ENCODE measurements at places on chromosomes 5 and 9.

GRCh38 chr9:129549139-129549538 is 71.8 kb downstream of the C9orf50 start:
- no peak for DNase-seq

DNA sequence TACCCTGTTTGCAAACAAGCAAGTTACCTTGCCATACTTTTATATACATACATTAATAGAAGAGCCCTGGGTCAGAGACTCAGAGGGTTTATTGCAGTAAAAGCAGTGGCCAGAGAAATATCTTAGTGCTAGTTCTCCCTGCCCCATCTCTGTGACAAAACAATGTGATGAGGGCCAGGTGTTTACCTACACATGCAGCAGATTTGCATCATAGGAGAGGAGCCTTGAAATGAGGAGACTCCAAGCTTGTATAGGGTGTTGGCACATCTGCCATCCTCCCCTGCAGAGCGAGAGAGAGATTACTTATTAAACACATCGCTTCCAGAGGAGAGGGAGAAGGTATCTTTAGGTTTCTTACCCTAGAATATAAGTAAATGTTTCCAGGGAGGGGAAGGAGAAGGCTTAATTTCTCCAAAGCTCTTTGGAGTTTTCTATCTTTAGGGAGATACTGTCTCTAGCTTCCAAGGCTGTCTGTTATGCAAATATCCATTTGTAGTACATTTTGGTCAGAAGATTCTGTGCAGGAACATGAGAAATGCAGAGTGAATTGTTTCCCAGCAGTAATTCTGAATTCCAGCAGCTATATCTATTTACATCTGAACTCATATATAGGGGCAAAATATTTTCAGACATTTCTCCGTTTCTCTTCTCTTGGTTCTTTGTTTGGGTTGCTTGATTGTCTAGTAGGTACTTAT is 15.7 kb downstream of the FER start:
- DNase-seq: no peak

- DNase-seq: no peak
Observed at GRCh38 chr9:72872718-72873117, 80.1 kb downstream of the ALDH1A1 start.

GRCh38 chr5:88799938-88800535 is 82.9 kb downstream of the MEF2C start:
- no peak for DNase-seq

DNA sequence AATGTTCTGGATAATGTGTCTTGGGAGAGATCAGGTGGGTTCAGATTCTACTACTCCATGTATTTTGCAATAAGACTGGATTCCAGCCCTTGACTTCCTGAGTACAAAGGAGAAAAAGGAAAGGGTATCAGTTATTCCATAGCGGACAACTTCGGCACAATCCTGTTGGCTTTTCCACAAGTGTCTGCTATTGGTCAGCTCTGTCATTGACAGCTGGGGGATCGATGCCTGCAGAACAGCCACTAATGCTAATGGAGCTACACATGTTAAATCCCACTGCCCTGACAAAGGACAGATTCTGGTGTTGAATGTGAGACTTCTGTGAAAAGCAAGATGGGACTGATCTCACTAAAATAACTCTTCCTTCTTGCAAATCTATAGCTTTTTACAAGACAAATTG is 41.2 kb downstream of the IZUMO3 start:
- DNase-seq: no peak

- no peak for DNase-seq
Observed at GRCh38 chr5:180387798-180388197, 34.7 kb upstream of the GFPT2 start.

DNA sequence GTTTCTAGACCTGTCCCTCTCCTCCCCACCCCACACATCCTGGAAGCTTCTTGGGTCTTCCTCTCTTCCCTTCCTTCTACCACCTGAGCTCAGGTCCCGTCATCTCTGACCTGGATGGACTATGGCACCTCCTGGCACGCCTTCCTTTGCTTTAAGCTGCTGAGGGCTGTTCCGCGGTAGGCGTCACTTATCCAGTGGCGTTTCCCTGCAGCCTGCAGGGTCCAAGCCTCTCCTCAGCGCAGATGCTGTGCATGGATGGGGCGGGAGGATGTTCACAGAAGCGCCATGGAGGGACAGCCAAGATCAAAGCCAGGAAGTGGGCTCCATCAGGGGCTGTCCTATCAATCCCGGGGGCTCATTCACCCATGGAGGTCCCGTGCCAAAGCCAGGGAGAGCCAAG is 23.8 kb upstream of the CNOT6 start:
- no peak for DNase-seq

DNA sequence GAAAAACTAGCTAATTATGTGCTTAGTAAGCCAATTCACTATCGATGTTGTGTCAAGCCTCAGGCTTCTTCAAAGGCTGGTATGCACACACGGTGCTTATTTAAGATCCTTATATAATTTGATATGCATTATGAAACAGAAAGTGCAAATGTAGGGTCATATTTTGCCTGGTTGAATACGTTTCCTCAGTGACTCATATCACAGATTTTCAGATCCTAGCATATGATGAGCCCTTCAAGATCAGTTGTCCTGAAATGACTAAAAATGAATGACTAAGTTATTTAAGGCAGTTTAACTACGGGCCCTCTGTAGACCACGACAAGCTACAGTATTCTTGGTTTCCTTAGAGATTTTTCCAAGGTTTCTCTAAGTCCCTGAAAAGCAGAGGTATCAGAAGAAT is 778.3 kb downstream of the PRELID2 start:
- DNase-seq: peak; percentile 28

DNA sequence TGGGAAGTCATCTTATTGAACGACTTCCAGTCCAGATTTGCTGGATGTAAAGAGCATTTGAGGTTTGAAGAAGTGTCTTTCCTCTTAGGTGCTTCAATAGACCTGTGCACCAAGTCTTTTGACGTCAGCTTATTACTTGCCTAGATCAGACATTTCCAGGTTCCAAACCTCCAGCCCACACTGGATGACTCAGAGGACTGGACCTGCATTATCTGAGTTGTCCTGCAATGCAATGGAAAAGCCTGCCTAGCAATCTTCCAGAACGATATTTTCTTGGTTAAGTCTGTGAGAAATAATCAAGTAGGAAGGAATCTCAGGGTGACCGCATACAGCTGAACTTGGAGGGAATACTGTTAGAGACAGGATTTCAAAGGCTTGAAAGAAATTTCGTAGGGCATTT is 147.2 kb upstream of the MOCS2 start:
- DNase-seq: peak; percentile 84

DNA sequence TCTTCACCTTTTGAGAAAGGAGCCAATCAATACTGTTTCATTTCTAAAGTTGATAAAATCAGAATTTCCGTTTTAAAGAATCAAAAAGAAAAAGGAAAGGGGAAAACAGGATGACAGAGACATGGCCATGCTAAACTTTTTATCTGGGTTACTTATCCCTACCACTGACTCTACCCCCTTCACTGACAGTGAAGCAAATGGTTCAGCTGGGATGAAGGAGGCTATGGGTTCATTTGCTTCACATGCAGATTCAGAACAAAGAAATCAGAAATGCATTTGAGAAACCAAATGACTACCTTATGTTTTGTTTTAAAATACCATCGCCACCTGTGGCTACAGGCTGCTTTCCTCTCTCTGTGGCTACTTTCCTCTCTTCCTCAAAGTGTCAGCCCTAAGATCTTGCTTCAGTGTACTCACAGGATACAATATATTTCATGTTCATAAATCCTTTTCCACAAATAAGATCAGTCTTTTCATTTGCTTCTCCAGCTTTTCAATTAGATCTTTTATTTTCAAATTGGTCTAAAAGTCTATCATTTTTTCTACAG is 53.3 kb downstream of the LPAR1 start:
- no peak for DNase-seq

DNA sequence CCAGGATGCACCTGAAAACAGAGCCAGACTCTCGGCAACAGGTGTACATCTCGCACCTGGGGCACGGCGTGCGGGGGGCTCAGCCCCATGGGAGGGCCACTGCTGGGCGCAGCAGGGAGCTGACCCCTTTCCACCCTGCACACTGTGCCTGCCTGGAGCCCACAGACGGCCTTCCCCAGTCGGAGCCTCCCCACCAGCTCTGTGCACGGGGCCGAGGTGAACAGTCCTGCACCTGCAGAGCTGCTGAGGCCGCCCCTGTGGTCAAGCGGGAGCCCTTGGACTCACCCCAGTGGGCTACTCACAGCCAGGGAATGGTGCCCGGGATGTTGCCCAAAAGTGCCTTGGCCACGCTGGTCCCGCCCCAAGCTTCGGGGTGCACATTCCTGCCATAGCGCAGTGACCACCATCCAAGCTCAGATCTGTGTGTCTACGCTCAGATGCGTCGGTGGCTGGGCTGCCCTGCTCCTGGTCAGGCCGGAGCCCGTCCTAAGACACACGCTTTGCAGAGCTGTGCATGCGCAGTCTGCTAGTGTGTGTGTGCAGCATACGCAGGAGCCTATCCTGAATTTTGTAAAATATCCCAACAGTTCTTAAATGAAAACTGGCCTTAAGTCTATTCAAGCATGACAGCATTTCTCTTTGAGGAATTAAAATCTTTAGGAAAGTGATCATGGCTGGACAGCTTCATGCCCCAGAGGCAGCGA is 8.4 kb upstream of the EXOC3 start:
- DNase-seq: no peak

GRCh38 chr9:95084254-95084934 is 233.1 kb downstream of the FANCC start:
- no peak for DNase-seq

DNA sequence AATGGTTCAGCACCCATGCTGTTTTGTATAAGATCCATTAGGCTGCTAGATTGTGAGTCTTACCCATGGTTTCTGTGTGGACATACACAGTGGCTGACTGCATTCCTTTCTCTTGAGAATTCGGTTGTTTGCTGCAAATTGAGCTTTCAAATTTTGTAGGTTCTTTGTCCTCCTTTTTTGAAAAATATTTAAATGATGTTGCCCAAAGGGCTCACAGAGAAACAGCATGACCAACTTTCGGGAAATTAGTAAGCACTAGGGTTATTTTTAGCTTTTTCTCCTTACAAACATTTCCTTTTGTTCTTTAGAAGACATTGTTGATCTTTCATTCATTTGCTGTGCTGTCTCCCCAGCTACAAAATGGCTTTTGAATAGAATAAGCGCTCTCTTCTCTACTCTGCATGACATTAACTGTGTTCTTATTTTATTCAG is 79.4 kb downstream of the NLN start:
- DNase-seq: peak; percentile 86

All from choroid plexus epithelial cell (primary cell).